ENCODE measurements at places on chromosomes 4 and X.

DNA sequence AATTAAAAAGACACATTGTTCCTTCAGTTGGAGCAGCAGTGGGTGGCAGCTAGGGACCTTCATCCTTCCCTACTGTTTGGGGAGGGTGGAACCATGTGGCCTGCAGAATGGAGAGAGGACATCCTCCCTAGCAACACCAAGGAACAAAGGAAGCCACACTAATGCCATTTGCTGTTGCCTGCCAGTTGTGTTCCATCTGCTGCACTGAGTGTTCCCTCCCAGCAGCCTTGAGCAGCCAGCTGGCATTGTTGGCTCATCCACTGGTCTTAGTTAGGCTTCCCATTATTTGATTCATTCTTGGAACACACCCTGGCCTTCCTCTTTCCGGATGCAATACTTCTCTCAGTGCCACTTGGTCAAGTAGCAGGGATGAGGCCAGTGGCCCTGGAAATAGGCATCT lies 25.0 kb upstream of the HMGB3 start:
- no peak overlapping the region for H3K27ac ChIP-seq
- H3K4me3 ChIP-seq = no peak overlapping the region
- no peaks in the 10 kb centered on the region for H3K27me3 ChIP-seq

- H3K4me3 ChIP-seq = no peak overlapping the region
- H3K27ac ChIP-seq = no peak overlapping the region
- no peaks in the 10 kb centered on the region for H3K4me1 ChIP-seq
- H3K27me3 ChIP-seq = no peaks in the 10 kb centered on the region
- H3K36me3 ChIP-seq = no peaks in the 10 kb centered on the region
These were observed 205.3 kb downstream of the ARAP2 start for GRCh38 chr4:36039026-36039425.

GRCh38 chrX:151983186-151983585 lies 8.7 kb upstream of the GABRE start:
- H3K4me1 ChIP-seq = no peaks in the 10 kb centered on the region
- H3K27ac ChIP-seq = peak overlapping the region; percentile 41
- no peaks in the 10 kb centered on the region for H3K27me3 ChIP-seq

DNA sequence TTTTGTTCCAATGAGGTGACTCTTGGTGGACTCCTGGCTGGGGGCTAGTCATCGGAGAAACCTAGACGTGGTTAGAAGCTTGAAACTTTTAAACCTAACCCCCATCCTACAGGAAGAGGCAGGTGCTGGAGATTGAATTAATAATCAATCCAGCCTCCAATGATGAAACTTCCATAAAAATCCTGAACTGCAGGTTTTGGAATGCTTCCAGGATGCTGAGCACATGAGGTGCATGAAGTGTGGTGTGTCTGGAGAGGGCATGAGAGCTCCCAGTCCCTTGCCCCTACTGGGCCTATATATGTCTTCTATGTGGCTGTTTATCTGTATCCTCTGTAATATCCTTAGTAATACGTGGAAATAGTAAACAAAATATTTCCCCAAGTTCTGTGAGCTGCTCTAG lies 90.7 kb upstream of the PDHA2 start:
- DNase-seq = no peak
- no peak overlapping the region for H3K27ac ChIP-seq
- no peaks in the 10 kb centered on the region for H3K4me1 ChIP-seq
- no peaks in the 10 kb centered on the region for H3K27me3 ChIP-seq
- H3K36me3 ChIP-seq = no peaks in the 10 kb centered on the region

- H3K4me3 ChIP-seq = no peak overlapping the region
- no peak for DNase-seq
- H3K27me3 ChIP-seq = no peaks in the 10 kb centered on the region
- no peak overlapping the region for H3K27ac ChIP-seq
These were observed 258.9 kb downstream of the SPANXN1 start for GRCh38 chrX:145506214-145506613.

DNA sequence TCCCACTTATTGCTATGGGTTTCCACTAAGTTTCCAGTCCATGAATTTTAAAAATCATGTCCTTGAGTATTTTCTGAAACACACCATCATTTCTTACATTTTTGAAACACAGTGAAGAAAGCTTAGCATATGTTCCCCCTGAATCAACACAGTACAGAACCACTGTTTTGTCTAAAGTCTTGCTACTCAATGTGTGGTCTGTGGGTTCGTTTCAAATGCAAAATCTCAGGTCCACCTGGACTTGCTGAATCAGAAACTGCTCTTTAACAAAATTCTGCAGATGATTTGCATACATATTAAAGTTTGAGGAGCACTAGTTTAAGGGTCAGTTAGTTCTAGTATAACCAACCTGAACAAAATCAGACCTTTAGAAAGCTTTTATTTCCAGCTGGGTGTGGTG lies 60.4 kb downstream of the SUPT20HL2 start:
- no peaks in the 10 kb centered on the region for H3K4me1 ChIP-seq
- no peak for DNase-seq
- H3K27me3 ChIP-seq = no peaks in the 10 kb centered on the region
- no peak overlapping the region for H3K4me3 ChIP-seq

DNA sequence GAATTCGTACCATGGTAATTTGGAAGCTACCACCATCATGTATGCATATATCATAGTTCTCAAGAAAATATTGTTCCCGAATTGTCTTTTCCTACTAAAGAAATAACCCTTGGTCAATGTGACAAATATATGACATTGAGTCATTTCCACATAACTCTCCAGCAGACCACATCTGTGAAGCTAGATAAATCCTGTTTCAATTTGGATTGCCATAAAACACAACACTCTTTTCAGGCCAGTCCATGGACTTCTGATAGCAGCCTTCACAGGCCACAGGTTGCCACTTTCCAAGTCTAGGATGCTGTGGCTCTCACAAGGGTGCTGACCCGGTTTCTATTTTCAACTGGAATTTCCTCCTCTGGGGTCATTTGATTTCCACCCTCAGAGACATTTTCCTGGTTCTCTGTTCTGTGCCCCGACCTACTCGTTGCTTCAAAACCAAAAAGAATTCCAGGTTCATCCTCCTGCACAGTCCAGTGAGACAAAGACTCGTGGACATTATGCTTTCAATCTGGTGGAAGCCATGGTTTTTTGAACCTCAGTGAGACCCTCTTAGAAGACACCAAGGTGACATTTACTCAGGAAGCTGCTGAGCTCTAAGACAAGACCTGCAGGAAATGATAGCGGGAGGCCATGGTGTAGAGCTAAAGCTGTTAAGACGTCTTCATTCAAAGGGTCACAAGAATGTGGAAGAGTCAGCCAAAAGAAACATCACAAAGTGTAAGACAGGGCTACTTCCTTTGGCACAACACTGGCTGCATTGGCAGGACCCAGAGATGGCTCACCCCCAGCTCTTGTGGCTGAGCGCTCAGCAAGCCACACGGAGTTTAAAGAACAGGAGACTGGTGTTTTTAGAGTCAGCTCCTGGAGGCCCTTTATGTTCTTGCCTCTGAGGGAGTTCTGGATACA lies 119.8 kb downstream of the AMELX start:
- H3K27me3 ChIP-seq = no peaks in the 10 kb centered on the region
- H3K27ac ChIP-seq = no peak overlapping the region
- no peak overlapping the region for H3K4me3 ChIP-seq
- no peaks in the 10 kb centered on the region for H3K36me3 ChIP-seq
- no peak for DNase-seq
